Activated CD4-positive, alpha-beta T cell treated with anti-CD3 and anti-CD28 coated beads, Interleukin-2, amount 50 U/mL, for 1 hour (primary cell): ENCODE measurements at places on chromosomes 6 and 20.

GRCh38 chr6:7911345-7911725, 747 bp upstream of the TXNDC5 start:
- DNase-seq, result no peak

- no peak for DNase-seq
Measured at GRCh38 chr6:156919814-156920369, 142.7 kb downstream of the ARID1B start.

GRCh38 chr20:41094353-41095055, 42.8 kb upstream of the PLCG1 start:
- DNase-seq, result no peak

GRCh38 chr20:33178726-33179125, 10.8 kb downstream of the BPIFA2 start:
- DNase-seq, result no peak

GRCh38 chr6:163064397-163064796, 336.6 kb downstream of the PACRG start:
- DNase-seq, result no peak

GRCh38 chr20:4154958-4155411, 139.6 kb upstream of the RNF24 start:
- no peak for DNase-seq

GRCh38 chr20:63161176-63161651, 54.7 kb downstream of the YTHDF1 start:
- DNase-seq, result no peak

DNA sequence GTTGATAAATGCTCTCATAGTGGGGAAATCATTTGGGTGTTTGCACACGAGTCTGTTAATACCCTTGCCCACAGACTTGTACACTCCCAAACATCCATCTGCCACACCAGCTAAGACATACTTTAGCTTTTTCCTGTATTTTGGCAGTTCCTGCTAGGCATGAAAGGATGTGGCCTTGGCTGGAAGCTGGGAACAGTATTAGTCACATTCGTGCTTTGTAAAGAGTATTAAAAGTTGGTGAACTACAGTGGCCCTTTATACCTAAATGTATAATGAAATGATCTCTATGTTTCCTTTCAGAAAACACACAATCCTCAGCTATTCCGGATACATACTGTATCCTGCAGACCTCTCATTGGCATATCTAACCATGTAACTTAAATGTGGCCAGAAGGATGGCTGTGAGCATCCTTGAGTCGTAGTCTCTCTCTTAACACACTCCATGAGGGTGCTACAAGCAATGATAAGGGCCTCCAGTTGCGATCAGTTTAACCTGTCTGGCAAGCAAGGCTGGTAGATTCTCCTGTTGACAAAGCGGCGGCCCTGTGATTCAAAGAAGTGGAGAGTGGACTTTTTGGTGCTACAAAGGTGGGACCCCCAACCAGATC, 1.5 kb downstream of the LEMD2 start:
- no peak for DNase-seq

DNA sequence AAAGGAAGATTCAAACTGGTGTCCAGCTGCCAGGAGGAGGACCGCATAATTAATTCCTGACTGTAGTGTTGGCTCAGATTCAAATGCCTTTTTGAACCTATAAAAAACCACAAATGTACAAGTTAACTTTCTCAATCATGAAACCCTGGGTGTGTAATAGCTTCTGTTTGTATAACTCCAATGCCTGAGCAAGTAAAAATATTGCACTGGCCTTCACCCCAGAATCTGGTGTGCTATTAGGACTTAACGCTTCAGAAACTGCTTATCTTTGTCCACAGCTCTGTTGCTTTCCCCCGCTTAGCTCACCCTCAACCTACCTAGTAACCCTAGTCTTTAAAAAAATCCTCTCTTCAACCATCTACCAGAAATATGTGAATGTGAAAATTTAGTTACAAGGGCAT, 119.1 kb upstream of the MAP7 start:
- no peak for DNase-seq

DNA sequence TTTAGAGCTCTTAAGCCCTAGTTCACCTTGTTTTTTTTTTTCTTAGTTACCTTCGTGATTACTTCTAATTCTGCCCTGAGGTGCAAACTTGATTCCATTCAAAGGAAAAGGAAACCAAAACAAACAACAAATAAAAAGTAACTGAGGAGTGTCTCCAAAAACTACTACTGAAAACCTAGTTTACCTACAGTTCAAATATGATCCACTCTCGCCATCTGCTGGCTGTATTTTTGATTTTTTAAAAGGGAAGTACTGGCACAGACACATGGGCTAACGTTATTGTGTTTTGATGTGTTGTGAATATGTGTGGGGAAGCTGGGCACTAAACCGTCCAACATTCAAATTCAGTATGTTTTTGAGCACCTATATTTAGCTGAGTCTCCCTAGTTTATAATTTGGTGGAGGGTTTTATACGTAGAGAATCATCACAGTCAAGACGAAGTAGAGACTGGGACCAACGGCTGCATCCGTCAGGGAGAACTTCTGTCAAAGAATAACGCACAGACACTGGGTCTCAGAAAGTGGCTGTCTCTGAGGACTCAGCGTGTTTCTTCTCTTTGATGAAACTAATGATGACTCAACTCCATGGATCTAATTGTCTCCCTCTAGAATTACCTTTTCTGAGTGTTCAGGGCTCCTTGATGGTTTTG, 373.5 kb upstream of the BTBD3 start:
- no peak for DNase-seq

DNA sequence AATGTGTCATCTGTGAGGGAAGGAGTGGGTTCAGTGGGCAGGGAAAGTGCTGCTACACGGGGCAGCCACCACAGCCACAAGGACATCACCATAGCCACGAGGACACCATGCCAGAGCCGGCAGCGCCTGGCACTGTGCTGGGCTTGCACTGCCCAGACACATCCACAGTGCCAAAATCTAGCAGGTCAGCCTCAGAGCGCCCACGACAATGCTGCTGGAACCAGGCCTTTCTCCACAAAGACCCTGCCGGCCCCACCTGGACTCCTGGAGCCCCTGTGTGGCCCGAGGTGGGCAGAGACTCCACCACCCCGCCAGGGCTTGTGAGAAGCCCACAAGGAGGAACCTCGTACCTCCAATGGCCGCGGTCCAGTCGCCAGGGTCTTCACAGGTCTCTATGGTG, 18.6 kb upstream of the HELZ2 start:
- DNase-seq, result no peak

DNA sequence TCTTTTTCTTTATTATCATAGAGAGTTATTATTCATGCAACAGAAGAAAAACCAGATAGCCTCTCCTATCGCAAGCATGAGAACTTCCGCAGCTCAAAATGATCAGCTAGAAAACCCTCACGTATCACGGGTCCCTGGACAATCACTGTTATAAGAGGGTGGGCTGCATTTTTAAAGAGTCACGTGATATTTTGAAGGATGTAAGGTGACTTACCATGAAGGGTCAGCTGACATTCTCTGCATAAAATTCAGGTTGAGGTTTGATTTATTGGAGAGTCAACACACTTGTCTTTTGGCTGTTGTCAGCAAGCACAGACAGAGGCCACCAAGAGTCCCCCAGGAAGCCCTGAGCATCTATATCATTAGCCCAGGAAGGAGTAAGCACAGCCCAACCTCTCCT, 39.5 kb downstream of the ID4 start:
- no peak for DNase-seq

DNA sequence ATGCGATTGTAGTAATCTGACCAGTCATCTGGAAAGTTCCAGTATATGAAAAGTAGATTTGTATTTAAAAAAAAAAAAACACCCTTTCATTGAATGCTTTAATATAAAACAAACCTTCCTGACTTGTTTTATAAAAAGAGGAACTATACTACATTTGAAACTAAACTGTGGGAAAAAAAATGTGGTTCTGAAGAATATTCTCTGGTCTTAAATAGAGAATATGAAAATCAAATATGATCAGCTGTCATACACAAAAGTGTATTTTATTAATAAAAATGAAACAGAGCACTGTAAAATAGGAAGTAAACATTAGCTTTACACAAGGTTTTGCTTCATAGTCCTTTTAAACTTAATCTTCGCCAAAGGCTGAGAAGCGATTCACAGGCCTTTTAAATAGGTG, 25.3 kb upstream of the CD83 start:
- no peak for DNase-seq

- no peak for DNase-seq
Measured at GRCh38 chr6:98529364-98529763, 305.0 kb upstream of the POU3F2 start.

DNA sequence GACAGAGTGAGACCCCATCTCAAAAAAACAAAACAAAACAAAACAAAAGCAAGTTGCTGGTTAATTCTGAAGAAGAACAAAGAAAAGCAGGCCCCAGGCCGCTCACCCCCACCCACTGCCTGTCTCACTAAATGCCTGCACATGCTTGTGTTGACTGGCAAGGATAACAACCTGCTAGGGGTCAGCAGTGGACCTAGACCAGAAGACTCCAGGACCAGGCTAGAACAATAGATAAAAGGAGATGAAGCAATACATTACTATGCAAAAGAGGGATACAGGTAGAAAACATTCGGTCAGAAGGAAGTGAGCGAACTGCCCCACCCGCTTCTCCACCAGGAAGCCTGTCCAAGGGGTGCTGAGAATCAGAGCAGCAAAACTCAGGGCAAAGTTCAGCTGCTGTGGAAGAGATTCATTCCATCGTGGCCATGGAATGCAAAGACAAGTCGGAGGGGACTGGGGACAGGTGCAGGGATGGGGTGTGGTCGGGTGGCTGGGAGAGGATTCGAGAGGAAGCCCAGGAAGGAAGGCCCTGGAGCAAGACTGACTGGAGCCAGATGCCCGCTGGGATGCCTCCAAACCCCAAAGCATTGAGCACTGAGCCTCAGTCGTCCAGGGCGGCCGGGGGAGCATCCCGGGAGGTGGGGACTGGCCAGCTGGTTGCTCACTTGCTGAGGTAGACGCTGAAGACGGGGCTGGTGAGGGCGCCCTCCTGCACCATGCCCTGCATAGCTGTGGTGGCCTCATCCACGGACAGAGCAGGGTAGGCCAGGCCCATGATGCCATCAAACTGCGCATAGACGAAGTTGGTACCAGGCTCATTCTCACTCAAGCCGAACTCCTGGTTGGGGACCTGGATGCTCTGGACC, 5.3 kb downstream of the PGC start:
- no peak for DNase-seq

DNA sequence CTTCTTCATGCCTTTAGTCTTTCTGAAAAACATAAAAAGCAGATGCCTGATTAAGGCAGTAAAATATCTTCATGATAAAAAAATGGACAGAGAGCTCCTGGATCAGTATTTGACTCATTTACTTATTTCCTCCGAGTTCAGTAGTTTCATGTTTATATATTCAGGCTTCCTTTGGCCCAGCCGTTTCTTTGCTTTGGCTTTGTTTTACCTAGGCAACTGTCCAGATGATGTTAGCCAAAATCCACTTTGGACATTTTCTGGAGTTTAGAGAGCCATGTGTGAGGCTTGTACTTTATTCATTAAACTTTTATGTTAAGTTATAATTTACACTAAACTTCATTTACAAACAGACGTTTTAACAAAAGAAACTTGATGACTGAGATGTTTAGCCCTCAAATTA, 307.1 kb upstream of the RSPO3 start:
- DNase-seq, result no peak
